A673 (cell line): ENCODE measurements at places on chromosomes 3 and 15. TPM values are rescaled to one million over a fixed set of nuclear protein-coding genes. Genes with fewer than 3 reads are reported as not detected.

DNA sequence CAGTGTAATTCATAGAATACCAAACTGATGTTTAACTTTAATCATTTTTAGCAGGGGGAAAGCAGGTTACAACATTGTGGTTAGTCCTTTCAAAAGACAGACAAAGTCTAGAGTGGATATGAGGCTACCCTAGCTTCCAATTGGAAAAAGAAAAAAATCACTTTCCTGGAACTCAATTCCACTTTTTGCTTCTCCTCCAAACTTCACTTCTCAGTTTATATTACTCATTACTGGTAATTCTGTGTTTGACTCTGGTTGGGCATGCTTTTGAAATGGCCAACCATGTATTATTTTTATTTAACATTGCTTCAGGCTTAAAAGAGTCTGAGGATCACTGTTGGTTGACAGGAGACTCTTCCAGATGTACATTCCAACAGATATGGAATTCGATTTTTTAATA lies 84.8 kb downstream of the RAP2B start:
- no peak for DNase-seq

DNA sequence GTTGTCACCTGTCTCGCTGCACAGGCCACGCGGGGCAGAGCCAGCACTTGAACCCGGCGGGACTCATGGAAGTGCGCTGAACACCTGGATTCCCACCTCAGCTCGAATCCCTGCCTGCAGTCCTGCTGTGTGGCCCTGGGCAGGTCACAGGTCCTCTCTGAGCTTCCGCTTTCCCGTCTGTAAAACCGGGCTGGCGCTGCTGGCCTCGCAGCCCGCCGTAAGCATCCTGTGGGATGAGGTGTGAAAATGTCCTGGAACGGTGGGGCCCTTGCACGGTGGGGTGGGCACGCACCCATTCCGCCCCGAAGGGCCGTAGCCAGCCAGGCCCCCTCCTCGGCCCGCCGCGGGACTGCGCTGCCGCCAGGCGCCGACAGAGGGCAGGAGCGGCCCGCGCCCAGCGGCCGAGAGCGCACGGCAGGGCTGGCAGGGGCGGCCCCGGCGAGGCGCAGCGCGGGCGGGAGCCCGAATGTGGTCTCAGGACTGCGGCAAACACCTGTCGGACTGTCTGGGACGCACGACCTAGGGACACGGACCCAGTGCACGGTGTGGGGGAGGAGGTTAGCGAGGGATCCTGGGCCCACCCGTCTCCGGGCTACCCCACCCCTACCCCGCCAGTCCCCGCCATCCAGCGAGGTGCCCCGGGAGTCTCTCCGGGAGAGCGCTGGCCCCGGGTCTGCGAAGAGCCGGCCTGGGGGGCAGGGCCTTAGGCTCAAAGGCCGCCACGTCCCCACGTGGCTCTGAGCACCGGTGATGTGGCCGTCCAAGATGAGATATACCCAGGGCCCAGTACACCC lies 40.4 kb downstream of the DNAJB8 start:
- peak; percentile 58 for DNase-seq

DNA sequence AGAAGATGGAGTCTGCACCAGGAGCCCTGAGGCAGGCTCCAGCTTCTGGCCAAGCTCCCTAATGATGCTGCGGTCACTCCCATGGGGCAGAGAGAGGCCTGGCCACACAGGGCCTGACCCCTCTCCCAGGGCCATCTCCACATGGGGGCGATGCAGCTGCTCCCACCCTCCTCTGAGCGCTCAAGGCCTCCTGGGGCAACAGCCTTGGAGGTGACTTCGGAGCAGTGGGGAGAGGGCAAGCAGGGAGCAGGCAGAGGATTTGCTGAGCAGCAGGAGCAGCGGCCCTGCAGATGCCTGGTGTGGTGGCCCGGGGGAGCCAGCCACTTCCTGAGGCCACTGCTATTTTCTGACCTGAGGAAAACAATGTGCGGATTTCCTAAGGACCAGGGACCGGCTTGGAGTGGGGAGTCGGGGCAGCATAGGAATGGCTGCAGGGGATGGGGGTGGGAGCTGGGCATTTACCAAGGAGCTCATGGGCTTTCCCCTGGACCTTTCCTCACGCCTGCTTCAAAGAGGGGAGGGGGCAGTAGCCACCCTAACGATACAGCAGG lies 81.6 kb upstream of the RPL32 start:
- DNase-seq: no peak

- DNase-seq: peak; percentile 72
These were observed 31.8 kb downstream of the IQGAP1 start for GRCh38 chr15:90419738-90420406.

- DNase-seq: no peak
These were observed 207.0 kb downstream of the SUCLG2 start for GRCh38 chr3:67447393-67447792.

- no peak for DNase-seq
These were observed 112.2 kb upstream of the NANOGP8 start for GRCh38 chr15:35197306-35197705.

DNA sequence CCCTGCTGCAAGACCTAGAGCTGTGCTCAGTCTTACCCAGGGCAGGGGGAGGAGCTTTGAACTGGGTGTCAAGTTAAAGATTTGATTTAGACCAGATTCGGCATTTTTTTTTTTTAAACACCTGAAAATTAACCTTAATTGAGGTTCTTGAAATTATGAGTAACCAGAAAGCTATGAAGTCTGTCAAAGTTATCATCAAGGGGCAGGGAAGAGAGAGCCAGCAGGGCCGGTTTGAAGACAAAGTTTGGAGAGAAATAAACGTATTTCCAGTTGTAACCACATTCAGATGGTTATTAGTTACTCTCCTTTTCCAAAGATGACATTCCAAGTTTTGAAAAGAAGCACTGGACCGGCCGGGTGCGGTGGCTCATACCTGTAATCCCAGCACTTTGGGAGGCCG lies 12.0 kb downstream of the TMEM266 start:
- DNase-seq: no peak

DNA sequence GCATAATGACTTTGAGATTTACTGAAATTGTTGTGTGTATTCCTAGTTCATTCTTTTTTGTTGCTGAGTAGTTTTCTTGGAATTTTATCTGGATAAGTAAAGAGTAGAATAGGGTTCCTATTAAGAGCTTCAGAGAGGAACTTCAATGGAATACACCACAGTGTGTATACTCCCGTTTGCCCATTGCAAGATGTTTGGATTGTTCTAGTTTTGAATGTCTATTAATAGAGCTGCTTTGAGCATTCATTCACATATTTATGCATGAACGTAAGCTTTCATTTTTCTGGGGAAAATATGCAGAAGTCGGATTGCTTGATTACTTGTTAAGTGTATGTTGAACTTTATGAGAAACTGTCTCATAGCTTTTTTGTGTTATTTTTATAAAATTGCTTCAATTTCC lies 580.5 kb downstream of the OTOL1 start:
- no peak for DNase-seq

GRCh38 chr3:127829537-127829936 lies 7.2 kb upstream of the MGLL start:
- no peak for DNase-seq

GRCh38 chr3:37250435-37250834 lies 76.1 kb upstream of the LRRFIP2 start:
- DNase-seq: no peak

- DNase-seq: no peak
These were observed 12.4 kb downstream of the PIF1 start for GRCh38 chr15:64813075-64813474.

GRCh38 chr3:146166826-146167225 lies 5.8 kb upstream of the PLOD2 start:
- no peak for DNase-seq

GRCh38 chr3:141729240-141729639 lies 8.9 kb upstream of the RNF7 start:
- no peak for DNase-seq

DNA sequence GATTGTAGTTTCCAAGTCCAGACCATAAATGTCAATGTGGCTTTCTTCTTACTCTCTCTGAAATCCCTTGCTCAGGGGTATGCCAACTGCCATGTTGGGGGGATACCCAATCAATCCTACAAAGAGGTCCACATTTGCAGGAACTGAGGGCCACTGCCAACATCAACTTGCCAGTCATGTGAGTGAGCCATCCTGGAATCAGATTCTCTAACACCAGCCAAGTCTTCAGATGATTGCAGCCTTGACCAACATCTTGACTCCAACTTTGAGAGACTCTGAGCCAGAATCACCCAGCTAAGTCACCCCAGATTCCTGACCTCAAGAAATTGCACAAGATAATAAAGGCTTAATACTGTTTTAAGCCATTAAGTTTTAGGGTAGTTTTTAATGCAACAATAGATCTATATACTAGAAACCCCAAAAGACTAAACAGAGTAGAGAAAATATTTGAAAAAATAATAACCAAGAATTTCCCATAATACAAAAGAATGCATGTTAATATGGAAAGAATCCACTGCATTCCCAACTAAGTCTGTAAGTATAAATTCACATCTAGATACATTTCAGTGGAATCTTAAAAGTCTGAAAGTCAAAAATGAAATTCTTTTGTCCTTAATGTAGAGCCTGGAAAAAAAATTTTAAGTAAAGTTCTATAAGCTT lies 22.4 kb downstream of the ISG20 start:
- no peak for DNase-seq

GRCh38 chr3:48619541-48620524 lies 1.7 kb downstream of the TMEM89 start:
- no peak for DNase-seq

DNA sequence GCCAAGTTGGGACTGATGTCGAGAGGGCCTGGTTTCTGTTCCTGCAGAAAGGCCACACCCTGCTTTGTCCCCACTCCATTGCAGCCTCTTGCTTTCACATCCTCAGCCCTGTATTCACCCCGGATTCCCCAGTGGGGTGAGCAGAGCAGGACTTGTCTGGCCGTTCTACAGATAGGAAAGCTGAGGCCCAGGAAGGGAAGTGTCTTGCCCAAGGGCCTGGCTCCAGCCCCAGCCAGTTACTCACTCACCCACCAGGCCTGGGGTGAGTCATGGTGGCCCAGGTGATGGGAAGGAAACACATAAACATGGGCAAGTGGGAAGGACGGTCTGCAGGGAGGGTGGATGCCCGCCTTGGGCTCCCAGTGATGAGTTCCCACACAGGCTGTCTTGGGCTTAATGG lies 6.1 kb upstream of the DUSP7 start:
- DNase-seq: no peak

GRCh38 chr3:69712933-69713332 lies 26.3 kb upstream of the MITF start:
- no peak for DNase-seq

DNA sequence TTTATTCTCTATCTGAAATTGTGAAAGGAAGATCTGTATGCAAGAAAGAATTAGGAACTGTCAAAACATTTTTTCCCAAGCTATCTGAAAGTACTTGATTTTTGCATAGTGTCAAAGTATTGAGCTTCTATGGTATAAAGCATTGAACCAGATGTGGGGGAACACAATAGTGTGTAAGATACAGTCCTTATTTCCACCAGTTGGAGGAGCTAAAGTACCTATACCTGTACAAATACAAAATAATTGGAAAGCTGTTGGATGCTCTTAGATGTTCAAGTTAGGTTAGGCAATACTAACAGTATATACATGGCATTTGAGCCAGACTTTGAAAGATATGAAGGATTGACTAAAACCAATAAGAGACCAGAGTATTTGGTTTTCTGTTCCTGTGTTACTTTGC lies 148.4 kb downstream of the B3GALNT1 start:
- DNase-seq: peak; percentile 9

- no peak for DNase-seq
These were observed 19.9 kb upstream of the SLC12A8 start for GRCh38 chr3:125232401-125232800.

DNA sequence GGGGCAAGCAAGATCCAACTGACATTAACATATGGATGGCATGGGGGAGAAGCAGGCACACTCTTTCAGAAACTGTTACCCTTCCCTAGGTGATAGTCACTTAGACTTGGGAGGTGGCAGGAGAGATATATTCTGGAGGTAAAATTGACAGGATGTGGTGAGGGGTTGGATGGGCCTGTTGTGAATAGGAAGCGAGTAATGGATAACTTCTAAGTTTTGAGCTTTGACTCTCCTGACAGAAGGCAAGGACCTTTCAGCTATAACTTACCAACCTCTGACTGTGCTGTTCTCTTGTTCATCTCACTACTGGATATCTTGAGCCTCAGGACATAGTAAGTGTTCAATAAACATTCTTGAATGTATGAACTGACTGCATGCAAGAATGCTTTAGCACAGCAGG lies 1.9 kb upstream of the PDIA5 start:
- no peak for DNase-seq

DNA sequence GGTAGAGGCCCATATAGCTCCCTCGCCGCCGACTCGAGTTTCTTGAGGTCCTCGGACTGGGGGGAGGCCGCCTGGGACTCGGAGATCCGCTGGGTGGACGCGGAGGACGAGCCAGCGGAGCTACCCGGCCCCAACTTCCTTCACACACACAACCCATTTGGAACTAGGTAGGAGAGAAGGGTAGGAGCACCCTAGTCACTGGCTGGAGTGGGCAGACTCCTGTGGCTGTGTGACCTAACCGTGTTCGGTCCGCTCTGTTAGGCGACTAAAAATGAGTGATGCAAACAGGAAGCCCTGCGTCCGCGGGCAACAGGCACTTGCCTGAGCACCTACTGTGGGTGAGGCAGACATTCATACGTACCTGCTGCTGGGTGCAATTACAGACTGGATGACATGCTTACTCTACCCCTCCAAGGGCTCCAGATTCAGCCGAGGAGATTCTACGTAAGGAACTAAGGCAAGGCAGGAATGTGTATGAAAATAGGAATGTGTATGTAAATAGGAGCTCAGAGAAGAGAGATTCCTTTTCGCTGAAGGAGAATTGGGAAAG lies 4.6 kb upstream of the SIN3A start:
- no peak for DNase-seq

GRCh38 chr3:60363817-60364216 lies 887.4 kb downstream of the FHIT start:
- DNase-seq: no peak

DNA sequence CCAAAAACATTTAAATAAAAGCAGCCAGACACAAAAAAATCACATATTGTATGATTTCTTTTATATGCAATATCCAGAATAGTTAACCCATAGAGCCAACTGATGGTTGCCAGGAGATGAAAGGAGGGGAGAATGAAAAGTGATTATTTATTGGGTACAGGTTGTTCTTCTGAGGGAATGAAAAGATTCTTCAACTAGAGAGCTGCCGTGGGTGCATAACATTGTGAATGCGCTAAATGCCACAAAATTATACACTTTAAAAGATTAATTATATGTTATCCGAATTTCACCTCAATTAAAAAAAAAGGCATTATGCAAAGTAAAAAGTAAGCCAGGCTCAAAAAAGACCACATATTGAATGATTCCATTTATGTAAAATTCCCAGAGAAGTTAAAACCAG lies 36.1 kb downstream of the PRKAR2A start:
- DNase-seq: no peak

DNA sequence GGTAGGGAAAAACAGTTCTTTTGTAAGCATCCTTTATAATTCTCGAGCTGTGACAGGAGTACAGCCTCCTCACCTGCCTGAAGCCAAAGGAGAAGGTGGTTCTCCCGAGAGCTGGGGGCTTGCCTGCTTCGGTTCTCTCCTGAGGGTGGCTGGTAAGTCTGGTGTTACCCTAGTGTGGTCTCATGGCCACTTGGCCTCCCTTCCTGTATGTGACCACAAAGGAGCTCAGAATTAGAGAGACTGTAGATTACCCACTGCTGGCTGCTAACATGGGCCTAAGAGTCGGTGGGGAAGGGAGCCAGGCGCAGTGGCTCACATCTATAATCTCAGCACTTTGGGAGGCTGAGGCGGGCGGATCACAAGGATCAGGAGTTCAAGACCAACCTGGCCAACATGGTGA lies 12.6 kb downstream of the PDHB start:
- DNase-seq: no peak

The RARB gene
- total RNA-seq: 0.24 and 0.44 TPM in 2 replicates

The CACNA2D2 gene
- total RNA-seq: 0.17 and 0.68 TPM in 2 replicates

The KIF23 gene
- 124 TPM in 2 replicates for total RNA-seq

The ADIPOQ gene
- total RNA-seq: not detected in 2 replicates

The DBR1 gene
- total RNA-seq: 25.6 and 33.1 TPM in 2 replicates

The CPA3 gene
- not detected in 2 replicates for total RNA-seq

The MITF gene
- 0.44 and 0.52 TPM in 2 replicates for total RNA-seq
